Stimulated activated CD4-positive, alpha-beta T cell treated with anti-CD3 and anti-CD28 coated beads, Interleukin-12 subunit alpha, Interleukin-12 subunit beta, amount 100 ng/mL, for 48 hours (primary cell): ENCODE measurements at places on chromosomes 3 and 15.
A peak's percentile ranks its signal among the peaks of the same experiment; 100 is the strongest.

DNA sequence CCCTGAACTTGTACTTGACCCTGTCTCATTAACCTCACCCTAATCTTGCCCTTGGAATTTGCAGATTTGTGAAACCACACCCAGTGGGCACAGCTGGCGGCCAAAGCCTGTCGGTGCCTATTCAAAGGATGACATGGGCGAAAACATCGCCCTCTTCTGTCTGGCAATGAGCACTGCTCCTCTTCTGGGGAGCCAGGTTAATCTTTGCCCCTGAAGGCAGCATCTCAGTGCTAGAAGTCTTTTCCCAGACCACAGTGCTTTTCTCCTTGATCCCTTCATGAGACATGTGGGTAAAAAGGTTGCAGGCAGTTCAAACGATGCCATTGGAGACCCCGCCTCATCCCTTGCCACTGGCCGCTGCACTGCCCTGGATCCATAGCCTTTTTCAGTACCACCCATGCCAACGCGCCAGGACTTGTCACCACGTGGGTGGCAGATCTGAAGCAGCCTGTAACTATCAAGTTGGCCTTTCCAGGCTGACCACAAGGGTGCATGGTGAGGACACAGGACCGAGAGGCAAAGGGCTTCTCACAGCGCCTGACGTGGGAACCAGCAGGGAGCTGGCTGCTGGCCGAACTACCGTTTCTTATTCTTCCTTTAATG, 6.5 kb upstream of the DNASE1L3 start:
- DNase-seq, result peak; percentile 47

DNA sequence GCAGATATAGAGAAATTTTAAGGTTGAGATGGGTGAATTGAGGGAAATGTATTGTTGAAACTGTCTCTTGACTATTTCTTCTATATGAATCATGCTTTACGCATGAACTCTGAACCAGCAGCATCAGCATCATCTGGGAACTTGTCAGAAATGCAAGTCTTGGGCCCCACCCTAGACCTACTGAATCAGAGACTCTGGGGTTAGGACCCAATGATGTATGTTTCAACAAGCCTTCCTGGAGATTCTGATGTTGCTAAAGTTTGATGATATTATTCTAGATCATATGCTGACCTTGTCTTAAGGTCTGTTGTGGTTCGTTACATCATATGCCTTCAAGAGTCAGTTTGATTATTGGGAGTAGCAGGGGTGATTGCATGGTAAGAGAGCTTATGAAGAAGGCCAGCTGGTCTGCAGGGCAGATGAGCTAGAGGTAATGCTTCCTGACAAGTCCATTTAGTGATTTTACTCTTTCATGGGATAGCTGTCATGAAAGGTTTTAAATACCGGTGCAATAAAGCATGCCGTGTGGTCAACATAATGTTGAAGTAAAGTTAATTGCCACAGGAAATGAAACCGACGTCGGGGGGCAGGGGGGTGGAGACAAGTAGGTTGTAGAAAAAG, 152.4 kb upstream of the MRPL3 start:
- no peak for DNase-seq

- no peak for DNase-seq
Measured at GRCh38 chr3:97076673-97077072, 262.3 kb downstream of the EPHA6 start.

- DNase-seq, result no peak
Measured at GRCh38 chr3:58524326-58524888, 12.6 kb downstream of the ACOX2 start.

GRCh38 chr3:154584041-154584440, 154.1 kb upstream of the GPR149 start:
- no peak for DNase-seq

DNA sequence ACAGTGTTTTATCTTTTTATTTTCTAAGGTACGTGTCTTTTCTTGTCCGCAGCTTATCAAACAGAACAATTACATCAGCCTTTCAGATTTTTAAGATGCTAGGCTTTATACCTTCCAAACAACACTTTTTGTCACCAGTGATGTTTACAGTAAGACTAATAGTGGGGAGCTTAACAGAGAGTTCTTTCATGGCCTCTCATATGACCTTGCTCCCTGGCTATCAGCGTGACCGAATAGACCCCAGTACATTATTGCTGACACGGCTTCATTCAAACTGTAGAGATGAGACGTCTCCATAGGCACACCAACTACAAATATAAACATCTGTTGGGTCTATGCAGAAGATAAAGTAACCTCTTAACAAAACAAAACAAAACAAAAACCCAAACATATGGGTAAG, 477.6 kb upstream of the KCNMB2 start:
- DNase-seq, result no peak

DNA sequence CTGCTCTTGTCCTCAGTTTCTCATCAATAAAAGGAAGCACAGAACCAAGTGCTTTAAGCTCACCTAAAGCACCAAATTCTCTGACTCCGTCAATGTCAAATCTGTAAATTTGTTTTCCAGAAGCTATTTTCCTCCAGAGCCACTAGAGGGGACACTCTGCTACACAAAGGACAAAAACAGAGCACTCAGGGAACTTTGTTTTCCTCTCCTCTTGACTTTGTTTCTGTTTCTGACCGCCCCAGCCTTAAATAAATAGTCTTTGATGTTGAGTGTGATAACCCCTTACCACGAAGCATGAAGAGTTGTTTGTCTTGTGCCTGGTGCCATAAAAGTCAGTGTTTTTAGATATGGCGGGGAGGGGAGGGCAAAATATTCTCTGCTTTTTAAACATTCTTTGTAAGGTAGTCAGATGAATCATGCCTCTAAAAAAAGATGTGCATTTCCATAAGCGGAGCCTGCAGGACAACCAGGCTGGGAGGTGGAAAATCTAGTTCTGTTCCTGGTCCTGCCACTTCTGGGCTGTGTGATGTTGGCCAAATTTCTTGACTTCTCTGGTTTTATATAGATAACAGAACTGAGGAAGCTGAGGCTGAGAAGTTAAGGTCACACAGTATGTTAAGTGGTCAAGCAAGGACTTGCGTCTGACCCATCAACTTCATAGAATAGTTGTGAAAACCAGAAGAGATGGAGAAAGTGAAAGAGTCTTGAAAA, 7.3 kb upstream of the ZBTB38 start:
- DNase-seq, result no peak

DNA sequence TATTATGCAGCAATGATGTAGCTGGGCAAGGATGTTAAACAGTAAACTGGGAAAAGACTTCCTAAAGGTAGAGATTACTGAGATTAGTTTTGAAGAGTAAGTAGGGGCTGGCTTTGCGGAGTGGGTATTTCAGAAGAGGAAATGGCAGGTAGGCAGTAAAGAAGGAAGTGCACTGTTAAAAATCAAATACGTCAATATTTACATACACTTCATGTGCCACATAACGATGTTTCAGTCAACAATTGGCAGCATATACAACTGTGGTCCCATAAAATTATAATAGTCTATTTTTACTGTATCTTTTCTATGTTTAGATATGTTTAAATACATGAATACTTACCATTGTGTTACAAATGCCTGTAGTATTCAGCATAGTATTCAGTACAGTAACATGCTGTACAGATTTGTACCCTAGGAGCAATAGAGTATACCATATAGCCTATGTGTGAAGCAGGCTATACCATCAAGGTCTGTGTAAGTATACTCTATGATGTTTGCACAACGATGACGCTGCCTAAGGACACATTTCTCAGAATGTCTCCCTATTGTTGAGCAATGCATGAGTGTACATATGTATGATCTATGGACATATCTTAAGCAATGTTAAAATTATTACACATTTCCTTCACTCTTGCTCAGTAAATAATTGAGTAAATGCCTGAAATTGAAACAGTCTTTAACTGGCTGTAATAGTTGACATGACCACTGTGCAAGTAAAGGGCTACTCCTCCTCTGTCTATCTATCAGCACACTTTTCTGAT, 196.7 kb downstream of the ISL2 start:
- DNase-seq, result no peak

DNA sequence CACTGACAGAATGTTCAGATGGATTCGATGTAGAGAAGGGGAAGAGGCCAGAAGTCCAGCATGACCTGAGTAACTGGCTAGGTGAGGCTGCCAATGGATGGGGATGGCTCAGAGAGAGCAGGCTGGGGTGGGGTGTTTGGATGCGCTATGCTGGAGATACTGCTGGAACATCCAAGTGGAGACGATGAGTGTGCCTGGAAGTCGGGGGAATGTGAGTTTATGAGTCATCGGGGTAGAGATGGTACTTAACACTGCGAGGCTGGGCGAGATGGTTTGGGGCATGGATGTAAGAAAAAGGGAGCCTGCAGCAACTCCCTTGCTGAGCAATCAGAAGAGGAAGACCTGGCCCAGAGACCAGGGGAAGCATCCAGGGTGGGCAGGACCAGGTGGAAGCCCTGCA, 180.7 kb downstream of the SLCO3A1 start:
- DNase-seq, result no peak

DNA sequence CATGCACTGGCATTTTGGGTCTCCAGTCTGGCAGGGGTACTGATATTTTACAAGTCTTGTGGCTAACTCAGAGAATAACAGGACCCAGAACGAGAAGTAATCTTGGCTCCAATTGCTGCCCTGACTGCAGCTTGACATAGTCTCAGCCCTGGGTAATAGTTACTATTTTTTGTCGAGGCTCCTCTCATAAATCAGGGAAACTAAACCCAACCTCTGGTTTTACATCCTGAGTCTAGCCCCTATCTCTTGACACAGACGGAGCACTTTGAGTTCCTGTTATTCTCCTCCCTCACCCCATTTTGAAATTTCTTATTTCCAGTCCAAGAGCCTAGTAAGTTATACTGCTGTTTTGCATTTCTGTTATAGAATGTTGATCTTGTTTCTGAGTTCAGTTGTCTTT, 276.1 kb upstream of the GOLIM4 start:
- no peak for DNase-seq

- DNase-seq, result no peak
Measured at GRCh38 chr3:139121513-139122220, 77.0 kb upstream of the PRR23C start.

DNA sequence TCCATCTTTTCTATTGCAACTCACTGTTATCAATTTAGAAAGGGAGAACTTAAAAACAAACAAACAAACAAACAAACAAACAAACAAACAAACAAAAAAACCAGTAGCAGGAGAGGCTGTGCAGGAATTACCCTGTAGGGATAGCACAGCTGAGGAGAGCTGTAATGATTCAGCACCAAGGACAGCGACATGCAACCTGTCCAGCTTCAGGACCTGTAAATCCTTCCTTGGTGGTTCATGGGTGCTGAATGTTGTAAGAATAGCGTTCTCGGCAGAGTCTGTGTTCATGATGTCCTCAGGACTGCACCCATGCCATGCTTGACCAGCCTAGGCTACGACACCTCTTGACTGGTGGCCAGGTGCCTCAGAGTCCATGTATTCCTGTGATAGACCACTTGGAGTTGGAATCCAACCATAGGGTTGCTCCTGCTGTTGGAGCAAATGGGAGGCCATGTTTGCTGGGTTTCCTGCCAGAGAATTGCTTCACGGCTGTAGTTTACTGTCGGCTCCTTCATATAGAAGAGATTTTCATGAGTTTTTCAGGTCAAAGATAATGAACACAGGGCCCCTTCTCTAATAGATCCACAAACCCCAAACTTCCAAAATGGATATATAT, 65.9 kb downstream of the CACNA2D3 start:
- no peak for DNase-seq
